Stimulated activated CD4-positive, alpha-beta T cell treated with anti-CD3 and anti-CD28 coated beads, Interleukin-4, amount 100 ng/mL, for 24 hours (primary cell): ENCODE measurements at places on chromosomes 5 and 9.

GRCh38 chr5:148810823-148811222 lies 15.6 kb upstream of the ADRB2 start:
- DNase-seq = no peak

DNA sequence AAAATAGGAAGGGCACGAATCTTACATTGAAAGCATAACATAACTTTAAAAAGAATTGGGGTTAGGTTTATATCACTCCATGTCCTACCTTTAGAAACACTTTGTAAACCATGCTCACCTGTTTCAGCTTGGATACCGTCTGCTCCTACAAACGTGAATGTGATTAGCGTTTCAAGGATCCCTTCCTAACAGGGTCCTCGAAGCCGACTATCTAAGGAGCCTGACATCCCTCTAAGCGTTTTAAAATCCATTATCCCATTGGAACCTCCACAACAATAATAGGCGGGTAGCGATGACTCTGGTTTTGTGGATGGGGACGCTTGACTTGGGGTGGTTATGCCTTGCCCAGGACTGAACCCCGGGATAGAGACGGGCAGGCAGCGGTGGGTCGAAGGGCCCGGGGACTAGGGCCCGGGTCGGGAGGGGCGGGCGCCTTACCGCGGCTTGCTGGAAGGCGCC lies 937 bp downstream of the SVEP1 start:
- no peak for DNase-seq

- DNase-seq = no peak
Measured at GRCh38 chr5:108617467-108618435, 129.9 kb upstream of the FER start.

GRCh38 chr9:75083188-75083970 lies 4.6 kb downstream of the NMRK1 start:
- peak; percentile 18 for DNase-seq

DNA sequence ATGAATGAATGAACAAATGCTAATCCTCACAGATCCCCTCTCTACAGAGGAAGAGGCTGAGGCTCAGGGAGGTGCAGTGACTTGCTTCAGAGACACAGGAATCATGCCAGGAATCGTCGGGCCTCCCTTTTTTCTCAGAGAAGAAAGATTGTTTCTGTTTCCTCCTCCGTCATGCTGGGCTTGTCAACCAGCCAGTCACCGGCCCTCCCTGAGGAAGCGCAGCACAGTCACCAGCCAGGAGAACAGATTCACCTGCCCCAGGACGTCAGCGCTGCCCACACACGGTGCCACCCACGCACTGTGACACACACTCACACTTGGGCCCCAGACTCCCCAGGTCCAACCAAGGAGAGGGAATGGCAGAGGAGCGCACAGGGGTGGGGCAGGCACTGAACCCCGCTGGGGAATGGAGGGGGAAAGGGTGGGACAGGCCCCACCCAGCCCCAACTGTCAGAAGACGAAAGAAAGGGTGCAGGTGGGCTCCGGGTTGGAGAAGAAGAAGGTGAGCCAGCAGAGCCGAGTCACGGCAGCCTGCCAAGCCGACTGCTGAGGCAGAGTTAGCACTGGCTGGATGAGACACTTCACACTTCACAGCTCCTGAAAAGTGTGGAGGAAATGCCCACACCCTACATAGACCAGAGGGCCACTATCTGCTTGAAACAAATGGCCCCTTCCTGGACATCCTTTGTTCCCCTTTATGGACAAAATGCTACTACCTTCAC lies 13.8 kb upstream of the ERGIC1 start:
- peak; percentile 34 for DNase-seq

GRCh38 chr9:83622939-83623678 lies at the start of gene IDNK:
Gene IDNK (plus strand): TSS chr9:83623143. CDS start chr9:83623172, 29 bp downstream.
- peak; percentile 61 for DNase-seq

- DNase-seq = no peak
Measured at GRCh38 chr5:151063142-151063989, 17.5 kb downstream of the TNIP1 start.

DNA sequence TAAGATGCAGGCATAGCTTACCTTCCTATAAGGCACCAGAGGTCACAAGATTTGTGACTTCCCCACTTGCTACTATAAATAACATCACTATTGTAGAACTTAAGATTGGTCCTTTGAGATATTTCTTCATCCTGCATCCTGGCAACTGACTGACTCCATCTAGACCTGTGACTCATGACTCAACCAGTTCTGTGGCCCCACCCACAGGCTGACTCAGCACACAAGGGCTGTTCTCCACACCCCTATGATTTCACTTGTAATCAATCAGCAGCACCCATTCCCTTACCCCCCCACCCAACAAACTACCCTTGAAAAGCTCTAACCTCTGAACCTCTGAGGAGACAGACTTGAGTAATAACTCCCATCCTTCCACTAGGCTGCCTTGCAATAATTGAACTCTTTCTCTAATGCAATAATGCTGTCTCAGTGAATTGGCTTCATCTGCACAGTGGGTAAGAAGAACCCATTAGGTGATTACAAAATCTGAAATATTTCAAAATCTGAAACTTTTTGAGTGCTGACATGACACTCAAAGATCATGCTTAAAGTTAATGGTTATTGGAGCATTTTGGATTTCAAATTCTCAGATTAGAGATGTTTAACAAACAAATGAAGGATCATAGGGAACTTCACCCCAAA lies 296.7 kb downstream of the ARL15 start:
- DNase-seq = peak; percentile 12

DNA sequence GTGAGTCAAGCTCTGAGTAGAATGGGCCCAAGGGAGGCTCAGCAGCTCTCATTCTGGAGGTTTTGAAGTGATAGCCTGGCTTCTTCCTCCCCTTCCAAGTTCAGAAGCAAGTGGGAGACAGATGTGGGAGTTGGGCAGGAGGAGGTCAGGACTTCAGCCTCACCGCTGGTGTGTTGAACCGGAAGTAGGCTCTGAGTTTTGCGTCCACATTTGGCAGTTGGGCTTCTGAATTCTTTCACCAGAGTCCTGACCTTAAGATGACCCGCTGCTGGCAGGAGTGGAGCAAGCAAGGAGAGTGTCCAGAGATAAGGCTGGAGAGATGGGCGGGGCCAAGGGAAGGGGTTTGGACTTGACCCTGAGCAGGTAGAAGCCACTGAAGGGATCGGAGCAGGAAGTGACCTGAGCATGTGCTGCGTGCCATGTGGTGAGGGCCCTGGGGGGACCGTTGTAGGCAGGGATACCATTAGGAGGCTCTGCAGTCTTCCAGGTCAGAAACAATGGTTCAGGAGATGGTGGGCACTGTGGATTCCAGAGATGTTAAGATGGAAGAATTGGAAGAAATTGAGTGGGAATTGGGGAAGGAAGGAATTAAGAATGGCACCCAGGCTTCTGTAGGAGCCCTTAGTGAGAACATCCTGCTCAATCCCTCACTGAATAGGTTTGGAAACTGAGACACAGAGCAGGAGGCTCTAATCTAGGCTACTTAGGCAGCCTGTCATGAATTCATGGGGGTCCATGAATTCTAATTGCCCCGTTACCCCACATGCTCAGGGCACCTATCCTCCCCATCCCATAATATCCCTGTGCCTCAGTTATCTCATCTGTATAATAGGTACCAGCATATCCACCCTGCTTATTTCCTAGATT lies 25.9 kb downstream of the GALNT12 start:
- DNase-seq = no peak

- no peak for DNase-seq
Measured at GRCh38 chr9:111799915-111800526, 5.3 kb upstream of the SHOC1 start.

DNA sequence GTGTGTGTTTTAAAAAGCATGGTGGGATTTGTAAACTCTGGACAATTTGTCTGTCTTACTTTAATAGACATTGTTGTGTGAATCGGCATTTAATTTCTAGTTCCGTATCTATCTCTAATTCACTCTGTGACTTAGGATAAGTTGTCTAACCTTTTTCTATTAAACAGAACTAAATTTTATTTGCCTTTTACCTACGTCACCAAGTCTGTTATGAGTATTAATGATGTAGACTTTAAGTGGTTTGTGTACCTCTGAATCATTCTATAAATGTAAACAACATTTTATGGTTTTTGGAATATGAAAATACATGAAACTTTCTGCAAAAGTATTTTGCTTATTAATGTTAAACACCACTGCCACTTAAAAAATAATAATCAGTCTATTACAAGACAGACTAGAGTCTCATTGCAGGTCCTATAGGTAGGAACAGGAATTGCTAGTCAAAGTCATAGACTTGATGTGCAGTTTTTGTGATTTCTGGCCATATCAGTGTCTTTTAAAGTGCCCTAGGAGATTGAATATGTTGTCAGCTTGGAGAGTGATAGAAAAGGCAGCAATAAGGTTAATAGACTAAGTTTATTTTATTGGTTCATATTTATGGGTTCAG lies 5.6 kb downstream of the RBM27 start:
- no peak for DNase-seq

DNA sequence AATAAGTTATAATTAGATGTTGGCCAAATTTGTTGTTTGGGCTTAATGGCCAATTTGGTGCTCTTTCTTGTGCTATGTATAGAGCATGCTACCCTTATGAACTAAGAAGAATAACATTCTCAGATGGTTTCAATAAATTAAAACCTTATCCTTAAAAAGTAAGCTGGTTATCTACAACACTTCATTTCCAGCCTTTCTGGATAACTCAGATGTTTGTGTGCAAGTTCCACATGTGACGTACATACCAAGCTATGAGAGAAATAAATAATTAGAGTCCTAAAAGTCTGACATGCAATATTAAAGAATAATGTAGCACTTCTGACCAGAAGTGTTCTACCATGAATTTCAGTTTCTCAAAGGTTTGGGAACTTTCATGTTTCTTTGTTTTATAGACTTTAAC lies 11.7 kb downstream of the MTREX start:
- DNase-seq = no peak

- DNase-seq = no peak
Measured at GRCh38 chr9:77449240-77450084, 198.7 kb downstream of the GNA14 start.
